ENCODE measurements at places on chromosomes 3 and 15.

- peak; percentile 61 for DNase-seq
These were observed 15.7 kb downstream of the BHLHE40 start for GRCh38 chr3:4994823-4995499.

GRCh38 chr3:15974647-15975046, 176.9 kb upstream of the ANKRD28 start:
- DNase-seq = no peak

GRCh38 chr3:149613988-149614387, 43.8 kb downstream of the WWTR1 start:
- DNase-seq = no peak

DNA sequence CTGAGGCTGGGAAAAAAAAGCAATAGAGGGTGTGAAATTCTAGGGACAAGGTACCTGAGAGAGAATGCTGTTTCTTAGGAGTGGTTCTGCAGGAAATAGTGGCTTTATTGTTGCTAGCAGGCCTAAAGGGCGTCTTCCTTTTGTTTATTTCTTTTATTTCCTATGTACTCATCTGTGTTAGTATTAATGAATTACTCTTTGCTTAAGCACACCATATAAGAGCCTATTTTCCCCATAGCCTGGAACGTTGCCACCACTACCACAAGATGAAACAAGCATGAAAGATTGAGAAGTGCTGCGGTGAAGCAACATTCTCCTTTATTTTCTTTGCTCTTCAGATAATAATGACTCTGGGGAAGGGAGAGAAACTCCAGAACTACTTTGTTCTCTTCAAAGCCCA, 21.3 kb upstream of the GOLIM4 start:
- DNase-seq = no peak

GRCh38 chr3:21310161-21310560, 440.8 kb downstream of the ZNF385D start:
- DNase-seq = no peak

DNA sequence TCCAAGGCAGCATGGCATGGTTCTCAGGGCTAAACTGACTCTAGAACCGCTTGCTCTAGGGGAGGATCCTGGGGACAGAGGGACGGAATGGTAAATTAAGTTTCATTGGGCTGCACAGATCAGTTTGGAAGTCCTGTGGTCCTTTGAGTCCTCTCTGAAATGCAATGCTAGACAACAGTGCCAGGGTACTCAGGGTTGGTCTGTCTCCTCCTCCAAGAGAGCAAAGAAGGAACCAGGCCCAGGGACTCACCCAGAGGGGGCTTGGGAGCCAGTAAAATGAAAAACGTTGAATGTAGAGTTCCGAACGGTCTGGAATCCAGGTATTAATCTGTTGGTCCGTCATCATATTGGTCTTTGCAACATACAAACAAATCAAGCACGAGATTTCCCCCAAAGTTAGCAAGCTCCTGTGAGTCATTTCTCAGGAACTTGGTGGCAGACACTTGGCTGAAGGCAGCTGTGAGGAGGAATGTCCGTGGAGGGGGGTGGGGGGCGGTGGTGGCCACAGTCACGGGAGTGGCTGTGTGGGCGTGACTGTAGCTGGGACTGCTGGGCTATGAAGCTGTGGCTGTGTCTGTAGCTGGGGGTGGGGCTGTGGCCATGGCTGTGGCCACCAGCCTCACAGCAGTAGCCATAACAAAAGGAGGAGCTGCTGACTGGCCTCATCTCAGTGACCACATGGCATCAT, 361.0 kb downstream of the SHQ1 start:
- peak; percentile 39 for DNase-seq

DNA sequence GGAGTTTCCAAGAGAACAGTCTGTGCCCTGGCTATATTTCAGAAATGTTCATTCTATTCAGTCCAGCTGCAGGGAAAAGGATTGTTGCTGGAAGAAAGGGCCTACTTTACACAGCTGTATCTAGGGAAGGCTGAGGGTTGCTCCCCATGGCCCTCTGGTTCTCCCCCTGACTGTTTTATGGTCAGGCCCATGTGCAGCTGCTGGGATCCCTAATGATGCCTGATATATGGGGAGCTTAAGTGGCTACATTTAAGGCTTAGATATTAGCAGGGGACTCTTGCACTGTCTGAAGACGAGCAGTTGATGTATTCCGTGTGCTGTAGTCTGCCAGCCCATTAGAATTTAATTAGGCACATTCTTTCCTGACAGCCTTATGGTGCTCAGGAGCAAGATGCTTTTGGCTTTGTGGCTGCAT, 72.0 kb downstream of the FAM43A start:
- no peak for DNase-seq

DNA sequence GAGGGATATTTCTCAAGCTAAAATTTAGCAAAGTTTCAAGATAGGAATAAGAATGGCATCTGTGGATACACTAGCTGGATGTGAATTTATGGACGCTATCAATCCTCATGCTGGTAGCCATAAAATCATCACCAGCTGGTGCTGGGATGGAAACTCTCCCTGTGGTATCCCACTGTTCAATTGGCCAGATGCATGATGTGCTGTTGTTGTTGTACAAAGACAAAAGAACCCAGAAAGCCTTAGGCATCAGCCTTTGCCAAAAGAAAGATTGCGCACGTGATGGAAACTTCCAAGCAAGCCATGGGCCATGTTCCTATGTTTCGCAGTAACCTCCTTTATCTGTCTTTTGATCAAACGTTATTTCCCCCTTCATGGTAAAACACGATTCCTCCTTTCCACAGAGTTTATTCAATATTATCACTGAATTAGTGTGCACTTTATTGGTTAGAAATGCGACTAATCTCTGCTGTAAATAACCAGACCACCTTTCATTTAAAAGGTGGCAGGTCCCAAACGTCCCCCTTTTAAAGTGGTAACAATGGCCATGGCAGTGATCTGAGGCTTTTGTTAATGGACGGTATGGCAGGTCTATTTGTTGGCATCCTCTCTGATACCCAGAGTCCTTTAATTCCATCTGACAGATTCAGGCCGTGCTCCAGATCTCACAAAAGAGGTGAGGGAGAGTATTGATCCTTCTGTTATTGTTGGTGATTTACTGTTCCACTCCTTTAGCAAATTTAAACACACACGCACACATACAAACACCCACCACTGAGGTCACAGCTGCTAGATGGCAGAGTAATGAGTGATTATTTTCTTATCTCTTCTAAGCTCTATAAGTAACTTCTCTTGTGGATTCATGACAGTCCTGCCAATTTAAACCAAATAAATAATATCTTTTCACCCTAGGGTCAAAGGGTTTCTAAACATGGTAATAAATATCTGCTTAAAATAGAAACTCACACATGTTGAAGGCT, 291.2 kb upstream of the KCNMB2 start:
- DNase-seq = no peak

- no peak for DNase-seq
These were observed 170.1 kb downstream of the OSBPL10 start for GRCh38 chr3:31810991-31811433.

DNA sequence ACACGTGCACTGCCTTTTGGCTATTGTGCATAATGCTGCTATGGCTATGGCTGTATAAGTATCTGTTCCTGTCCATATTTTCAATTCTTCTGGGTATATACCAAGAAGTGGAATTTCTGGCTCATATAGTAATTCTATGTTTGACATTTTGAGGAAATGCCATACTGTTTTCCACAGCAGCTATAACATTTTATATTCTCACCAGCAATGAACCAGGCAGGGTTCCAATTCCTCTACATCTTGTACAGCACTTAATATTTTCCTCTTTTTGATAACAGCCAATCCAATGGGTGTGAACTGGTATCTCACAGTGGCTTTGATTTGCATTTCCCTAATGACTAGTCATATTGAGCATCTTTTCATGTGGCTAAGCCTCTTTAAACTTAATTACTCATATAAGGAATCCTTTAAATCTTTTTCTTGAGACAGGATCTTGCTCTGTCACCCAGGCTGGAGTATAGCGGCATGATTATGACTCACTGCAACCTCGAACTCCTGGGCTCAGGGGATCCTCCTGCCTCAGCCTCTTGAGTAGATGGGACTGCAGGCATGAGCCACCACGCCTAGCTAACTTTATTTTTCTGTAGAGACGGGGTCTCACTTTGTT, 38.1 kb upstream of the IGDCC4 start:
- no peak for DNase-seq

DNA sequence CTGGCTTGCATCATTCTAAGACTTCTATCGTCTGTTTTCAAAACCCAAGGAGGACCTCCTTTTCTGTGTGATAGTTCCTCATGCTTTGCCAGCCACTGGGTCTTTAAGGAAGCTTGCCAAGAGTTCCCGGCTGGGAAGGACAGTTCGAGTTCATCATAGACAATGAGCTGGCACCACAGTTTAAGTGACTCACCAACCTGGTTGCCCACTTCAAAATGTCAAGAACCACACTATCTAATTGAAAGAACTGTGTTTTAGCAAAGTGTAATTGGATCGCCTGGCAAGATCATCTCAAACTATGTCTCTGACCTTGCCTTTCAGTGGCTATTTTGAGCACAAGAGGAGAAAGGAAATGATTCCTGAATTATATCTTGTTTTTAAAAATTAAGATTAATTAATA, 27.9 kb downstream of the SOX2 start:
- DNase-seq = peak; percentile 15

DNA sequence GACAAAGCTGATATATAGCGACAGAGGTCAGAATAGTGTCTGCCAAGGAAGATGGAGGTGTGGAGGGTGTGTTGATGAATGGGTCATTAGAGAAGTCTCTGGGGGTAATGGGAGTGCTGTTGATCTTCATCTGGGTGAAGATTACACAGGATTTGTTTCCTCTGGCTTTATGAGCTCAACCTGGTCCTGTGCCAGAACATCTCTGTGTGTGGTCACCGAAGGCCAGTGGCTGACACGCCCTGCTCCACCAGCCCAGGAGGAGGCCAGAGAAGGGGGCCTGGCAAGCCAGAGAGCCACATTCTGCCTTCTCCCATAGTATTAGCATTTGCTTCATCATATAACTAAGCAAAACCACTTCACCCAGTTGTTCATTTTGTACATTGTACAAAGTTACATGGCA, 121.1 kb downstream of the ZNF621 start:
- DNase-seq = no peak

DNA sequence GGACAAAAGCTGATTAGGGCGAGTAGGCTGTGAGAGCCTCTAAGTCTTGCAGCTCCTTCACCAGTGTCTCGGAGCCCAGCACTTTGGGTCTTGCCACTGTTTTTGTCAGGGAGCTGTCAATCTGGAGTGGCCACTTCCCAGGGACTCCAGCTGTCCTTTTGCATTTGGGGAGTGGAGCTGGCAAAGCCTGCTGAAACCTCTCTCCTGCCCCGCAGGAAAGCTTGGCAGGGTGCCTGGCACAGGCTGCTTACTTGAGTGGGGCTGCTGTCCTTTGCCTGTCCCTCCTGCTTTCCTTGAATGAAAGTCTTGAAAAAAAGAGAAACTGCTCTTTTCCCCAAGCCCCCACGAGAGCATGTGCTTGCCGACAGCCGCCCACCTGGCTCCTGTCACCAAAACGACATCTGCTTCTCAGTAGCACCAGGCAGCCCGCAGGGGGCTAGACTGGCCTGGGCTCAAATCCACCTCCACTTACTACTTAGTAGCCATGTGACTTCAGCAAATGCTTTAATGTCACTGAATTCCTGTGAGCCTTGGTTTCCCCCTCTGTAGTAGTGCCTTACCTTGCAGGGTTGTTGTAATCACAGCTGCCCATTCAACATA, 13.7 kb downstream of the USP13 start:
- DNase-seq = no peak

DNA sequence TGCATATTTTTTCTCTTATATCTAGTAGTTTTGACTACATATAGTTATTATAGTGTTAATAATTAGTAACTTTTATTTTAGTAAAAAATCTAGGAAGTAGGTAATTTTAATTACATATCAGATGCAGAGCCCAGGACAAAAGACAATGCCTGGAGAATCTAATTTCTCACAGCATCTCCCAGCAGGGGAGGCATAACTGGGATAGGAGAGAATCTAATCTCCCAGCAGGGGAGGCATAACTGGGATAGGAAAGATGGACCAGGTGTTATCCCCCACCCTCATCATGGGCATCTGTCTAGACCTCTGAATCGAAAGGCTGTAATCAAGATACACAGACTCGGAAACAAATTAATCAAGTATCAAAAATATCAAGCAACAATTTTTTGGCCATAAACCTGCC, 58.2 kb downstream of the OSTN start:
- DNase-seq = no peak

- no peak for DNase-seq
These were observed 39.0 kb downstream of the LRTM1 start for GRCh38 chr3:54888873-54889272.

DNA sequence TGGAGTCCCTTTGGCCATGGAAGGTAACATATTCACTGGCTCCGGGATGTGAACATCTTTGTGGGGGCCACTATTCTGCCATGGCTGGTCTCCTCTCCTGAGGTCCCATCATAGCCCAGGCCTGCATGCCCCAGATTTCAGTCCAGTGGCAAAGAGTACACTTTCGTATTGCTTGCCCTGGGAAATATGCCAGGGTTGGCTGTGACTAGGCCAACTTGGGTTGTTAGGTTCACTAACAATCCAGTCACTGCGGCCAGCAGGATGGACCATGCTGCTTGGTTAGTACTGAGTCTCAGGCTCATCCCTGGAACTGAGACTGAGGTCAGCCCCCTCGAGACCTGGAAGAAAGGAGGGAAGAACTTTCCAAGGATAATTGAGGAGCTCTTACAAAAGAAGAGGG, 9.8 kb upstream of the EEFSEC start:
- DNase-seq = no peak

DNA sequence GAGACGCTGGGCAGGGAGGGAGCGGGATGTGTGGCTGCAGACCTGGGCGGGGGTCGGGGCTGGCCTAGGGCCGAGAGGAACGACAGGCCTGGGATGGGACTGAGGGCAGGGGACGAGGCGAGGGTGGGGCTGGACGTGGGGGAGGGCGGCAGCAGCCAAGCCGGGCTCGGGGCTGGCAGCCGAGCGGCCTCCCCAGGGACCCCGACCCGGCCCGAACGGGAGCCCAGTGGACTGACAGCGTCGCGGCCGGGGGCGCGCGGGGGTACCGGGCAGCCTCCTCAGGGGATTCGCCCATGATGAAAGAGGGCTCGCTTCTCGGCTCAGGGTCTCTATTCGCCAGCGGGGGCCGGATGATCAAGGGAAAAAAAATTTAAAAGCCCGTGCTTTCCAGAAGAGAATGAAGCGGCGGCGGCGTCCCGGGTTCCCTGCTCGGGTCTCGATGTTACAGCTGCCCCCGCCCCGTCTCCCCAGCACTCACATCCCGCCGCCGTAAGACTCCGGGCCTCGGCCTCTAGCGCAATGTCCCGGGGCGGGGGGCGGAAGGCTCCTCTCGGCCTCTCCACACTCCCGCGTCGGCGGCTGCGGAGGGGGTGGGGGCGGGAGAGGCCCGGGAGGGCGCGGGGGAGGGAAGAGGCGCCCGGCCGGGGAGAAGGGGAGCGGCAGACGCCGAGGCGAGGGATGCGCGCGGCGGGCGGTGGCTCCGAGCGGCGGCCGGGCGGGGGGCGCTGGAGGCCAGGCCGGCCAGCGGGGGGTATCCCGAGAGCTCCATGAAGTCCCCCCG, 4.3 kb downstream of the PTH1R start:
- DNase-seq = no peak

- DNase-seq = no peak
These were observed 202.6 kb upstream of the MCTP2 start for GRCh38 chr15:94028809-94029208.

DNA sequence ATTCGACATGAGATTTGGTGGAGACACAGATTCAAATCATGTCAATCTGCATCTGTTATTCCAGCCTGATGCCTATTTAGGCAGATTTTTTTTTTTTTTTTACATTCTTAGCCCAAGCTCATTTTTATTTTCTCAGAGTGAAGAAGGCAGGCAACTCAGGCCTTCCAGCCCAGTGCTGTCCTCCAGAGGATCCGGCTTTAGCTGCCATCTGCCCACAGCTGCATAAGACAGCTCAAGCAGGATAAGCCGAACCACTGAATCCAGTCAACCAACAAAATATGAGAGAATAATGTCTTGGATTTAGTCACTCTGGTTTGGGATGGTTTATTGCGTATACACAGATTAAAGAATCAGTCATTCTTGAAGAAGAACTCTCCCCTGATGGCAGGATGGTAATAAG, 19.9 kb upstream of the COLQ start:
- no peak for DNase-seq
